Fibroblast of skin of scalp (primary cell): ENCODE measurements at places on chromosomes 5 and 9.

DNA sequence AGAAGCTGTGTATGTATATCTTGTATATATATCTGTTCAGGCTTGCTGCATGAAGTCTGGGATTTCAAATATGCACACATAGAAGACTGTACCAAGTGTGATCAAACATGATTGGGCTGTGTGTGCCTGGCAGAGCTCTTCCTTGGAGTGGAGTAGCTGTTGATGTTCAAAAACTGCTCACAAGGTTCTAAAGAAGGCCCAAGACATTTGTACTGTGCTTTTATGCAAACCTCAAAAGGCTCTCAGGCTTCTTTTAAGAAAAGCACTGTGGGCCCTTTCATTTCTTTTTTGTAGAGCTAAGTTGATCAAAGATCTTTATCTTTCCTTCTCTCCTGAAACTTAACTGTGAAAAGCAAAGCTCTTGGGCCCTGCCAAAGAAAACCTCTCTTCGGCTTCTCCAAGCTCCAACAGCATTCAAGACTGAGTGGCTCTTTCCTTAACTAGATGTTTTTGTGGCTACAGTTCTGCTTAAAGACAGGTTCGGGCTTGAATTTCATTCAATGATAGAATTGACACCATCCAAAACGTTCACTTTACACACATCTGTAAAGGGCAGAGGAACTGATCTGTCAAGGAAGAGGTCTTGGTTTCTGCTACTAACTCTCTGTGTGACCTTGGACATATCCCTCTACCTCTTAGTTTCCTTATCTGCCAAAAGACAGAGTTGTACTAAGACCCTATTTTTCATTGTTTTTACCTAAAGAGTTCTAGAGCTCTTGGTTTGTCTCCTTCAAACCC is 105.8 kb upstream of the IL6ST start:
- DNase-seq, result no peak

DNA sequence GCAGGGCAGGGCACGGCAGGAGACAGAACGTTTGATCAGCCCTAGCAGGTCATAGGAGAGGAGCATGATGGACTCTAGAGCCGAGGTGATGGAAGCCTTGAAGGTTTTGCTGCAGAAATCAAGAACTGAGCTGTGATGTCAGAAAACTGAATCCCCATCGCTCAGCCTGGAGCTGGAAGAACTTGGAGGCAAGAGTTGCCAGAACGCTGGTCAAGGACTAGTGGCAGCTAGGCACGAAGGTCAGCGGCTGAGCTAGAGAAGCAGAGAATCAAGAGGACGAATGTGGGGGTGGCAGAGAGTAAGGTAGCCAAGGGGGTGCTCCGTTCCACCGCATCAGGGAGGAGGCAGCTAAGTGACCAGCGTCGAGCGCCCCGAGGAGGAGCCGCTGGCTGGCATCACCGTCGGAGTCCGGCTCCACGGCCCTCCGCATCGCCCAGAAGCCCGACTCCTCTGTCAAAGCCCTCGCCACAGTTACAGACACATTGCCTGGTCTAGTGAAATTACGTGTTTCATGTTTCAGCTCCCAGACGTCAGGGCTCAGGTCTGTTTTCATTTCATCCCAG is 1.2 kb upstream of the GALNT10 start:
- DNase-seq, result no peak

- no peak for DNase-seq
Observed at GRCh38 chr5:127186657-127187056, 103.9 kb upstream of the MEGF10 start.

- peak; percentile 24 for DNase-seq
Observed at GRCh38 chr5:115461093-115461492, 83.5 kb downstream of the FEM1C start.

DNA sequence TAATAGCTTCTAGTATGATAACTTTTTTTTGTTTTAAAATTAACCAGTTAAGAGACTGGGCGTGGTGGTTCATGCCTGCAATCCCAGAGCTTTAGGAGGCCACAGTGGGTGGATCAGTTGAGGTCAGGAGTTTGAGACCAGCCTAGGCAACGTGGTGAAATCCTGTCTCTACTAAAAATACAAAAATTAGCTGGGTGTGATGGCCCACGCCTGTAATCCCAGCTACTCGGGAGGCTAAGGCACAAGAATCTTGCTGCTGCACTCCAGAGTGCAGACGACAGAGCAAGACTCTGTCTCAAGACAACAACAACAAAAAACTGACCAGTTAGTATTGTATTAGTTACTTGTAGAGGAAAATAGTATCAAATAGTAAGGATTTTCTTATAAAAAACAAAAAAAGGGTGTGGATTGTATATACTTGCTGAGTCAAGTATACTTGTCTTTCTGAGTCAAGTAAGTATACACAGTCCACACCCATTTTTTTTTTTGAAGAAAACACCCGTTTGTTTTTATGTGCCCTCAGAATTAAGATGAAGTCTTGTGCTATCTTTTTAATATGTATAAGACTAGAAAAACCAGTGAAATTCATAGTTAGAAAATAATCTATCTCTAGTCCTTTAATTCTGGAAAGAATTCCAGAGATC is 25.3 kb downstream of the UBAP1 start:
- no peak for DNase-seq

DNA sequence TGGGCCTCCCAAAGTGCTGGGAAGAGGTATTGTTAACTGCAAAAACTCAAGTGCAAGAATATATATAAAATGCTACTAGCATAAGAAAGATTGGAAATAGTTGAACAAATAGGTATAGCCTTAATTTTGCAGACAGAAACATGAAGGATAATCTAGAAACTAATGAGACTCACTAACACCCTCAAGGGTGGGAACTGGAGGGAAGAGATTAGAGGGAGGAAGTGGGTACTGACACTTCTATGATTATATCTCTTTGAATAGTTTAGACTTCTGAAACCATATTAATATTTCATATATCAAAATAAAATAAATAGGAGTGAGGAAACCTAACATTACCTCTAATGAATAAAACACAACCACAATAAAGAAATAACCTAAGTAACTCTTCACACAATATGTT is 23.0 kb downstream of the AUH start:
- no peak for DNase-seq

GRCh38 chr9:124292696-124293593 is 35.2 kb downstream of the NEK6 start:
- DNase-seq, result no peak

DNA sequence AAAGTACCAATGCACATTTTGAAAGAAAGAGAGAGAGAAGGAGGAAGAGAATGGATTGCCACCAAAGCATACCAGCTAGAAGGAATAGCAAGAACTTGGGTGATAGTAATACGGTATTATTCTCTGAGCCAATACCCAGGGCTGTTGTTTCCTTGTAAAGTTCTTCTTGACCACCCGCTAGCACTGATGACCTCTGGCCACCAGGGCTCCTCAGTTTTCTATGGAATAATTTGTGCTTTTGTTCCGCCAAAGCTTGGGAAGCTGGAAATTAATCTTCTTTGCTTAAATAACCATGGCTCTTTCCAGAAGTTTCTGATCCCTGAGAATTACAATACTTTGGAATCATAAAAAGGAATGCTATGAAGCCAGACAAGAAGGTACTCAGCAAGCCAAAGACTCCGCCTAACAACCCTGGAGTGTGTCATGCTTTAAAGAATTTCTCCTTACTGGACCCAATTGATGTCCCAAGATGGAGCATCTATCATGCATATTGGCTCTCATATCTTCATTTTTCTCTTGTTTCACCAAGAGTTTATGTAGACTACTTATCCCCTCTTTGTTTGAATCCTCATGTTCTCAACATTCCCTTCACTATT is 29.8 kb downstream of the OR2K2 start:
- no peak for DNase-seq

DNA sequence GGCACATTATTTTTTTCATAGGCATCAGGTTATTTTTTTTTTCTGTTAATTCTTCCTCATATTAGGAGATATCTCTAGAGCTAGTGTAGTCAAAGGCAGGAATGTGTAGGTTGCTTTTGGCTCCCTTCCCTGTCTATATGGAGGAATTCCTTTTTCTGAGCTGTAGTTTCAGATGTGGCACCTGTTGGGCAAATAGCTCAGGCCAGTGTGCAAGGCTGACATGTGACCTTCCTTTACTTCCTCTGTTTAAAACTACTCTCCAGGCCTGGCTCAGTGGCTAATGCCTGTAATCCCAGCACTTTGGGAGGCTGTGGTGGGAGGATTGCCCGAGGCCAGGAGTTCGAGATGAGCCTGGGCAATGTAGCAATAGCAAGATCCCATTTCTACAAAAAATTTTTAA is 40.5 kb upstream of the KIAA1958 start:
- no peak for DNase-seq

DNA sequence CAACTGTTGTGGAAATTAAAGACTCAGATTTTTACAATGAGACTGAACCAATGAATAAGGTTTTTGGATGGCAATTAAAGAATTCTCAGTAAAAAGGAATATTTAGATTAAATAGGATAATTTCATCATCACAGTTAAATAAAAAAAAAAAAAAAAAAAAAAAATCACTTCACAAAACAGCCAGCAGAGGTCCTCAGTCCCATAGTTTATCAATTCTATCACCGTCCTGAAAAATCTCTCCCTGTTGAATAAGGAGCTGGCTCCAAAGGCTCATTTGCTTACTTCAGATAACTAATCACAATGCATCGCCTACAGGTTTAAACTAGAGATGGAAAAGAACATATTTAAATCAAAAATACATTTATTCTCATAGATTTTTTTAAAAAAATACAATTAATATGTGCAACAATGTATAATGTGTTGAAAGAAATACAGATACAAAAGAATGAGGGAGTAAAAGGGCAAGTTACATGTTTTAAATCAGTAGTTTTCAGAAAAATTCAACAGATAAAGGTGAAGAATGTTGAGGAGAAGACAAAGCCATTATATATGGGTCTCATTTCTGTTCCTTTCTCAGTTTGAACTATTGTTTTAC is 175.8 kb upstream of the CHD1 start:
- peak; percentile 37 for DNase-seq

- peak; percentile 34 for DNase-seq
Observed at GRCh38 chr5:56377573-56377972, 144.4 kb upstream of the ANKRD55 start.

GRCh38 chr5:159017786-159018185 is 81.9 kb downstream of the EBF1 start:
- DNase-seq, result peak; percentile 91

DNA sequence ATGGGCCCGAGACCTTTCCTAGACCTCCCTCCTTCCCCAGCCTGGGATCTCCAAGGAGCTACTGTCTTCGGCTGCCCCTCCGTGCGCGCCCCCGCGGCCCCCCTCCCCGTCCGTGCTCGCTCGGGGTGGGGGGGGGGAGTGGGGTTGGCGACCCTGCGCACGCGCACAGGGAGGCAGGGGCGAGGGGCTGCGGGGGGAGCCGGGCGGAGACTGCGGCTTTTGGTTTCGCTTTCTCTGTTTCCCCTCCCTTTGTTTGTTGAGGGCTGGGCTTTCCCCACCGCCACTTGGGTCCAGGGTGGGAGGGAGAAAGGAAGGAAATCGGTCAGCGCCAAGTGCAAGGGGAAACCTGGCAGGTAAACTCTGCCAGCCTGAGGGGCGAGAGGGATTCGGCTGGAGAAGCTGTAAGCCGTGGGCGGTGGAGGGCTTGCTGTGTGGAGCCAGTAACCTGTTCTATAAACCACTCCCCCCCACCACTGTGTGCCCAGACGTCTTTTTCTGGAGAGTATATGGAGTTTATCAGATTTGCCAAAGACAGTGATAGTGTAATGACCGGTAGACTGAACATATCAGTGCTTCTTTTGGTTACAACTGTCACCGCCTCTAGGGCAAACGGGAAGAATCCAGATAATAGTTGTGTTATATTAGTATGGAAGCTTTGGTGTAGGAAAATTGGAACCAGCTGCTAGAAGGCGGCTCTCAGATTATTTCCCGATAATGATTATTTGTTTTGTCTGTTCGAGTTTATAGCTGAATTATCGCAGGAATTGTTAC is 684 bp downstream of the DNAJA1 start:
- peak; percentile 45 for DNase-seq

DNA sequence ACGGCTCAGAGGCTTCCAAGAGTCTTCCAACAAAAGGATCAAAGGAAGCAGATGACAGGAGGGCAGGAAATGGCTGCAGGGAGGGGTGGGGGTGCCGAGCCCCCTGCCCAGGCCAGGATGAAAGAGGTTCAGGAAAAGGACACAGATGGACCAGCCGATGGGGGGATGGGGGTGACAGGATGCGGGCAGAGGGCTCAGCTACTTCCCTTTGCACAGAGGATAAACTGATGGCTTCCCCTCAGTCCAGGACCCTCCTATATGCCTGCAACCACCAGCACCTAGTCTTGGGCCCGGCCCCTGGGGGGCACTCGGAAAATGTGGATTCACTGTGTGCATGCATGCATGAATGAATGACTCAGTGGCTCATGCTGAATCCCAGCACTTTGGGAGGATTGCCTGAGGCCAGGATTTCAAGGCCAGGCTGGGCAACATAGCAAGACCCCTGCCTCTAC is 148.2 kb downstream of the C9orf50 start:
- DNase-seq, result no peak

GRCh38 chr5:139862803-139863202 is 67.2 kb downstream of the PSD2 start:
- DNase-seq, result no peak

DNA sequence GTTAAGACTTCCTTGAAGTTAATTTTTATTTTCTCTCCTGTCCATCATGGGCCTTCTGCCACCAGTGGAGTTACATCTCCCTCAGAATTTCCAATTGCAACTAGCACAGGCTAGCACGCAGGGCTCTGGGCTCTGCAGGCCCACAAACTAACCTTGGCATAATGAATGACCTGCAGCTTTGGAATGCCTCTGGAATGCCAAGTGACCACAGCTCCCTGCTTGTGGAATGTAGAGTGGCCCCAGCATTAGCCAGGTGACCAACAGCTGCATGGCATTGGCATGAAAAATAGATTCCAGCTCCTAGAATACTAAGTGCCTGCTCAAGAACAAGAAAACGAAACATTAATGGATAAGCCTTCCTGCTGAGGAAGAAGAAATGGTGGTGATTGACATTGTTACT is 726.1 kb downstream of the BRINP1 start:
- DNase-seq, result peak; percentile 12

- no peak for DNase-seq
Observed at GRCh38 chr5:155919126-155919525, 407.8 kb upstream of the SGCD start.

GRCh38 chr9:35448496-35448895 is 41.4 kb upstream of the RUSC2 start:
- peak; percentile 29 for DNase-seq

GRCh38 chr9:137314561-137315560 is 12.8 kb upstream of the NRARP start:
- DNase-seq, result no peak

- DNase-seq, result peak; percentile 69
Observed at GRCh38 chr5:181181650-181182565, 23.1 kb downstream of the TRIM7 start.

- peak; percentile 51 for DNase-seq
Observed at GRCh38 chr9:124212381-124213050, 45.2 kb upstream of the NEK6 start.

DNA sequence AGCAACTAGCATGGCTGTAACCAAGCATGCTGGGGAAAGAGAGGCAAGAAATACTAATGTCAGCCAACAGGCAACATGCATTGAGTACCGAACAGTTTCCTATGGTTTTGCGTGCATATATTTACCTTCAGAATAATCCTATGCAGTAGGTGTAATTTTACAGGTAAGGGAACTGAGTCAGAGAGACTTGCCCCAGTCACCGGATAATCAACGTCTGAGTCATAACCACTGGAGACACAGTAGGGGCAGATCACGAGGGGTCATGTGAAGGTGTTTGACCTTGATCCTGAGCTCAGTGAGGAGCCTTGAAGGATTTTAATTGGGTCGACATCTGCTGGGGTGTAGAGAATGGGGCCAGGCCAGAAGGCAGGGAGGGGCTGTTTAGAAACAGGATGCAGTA is 13.4 kb upstream of the TSC1 start:
- DNase-seq, result no peak
